ENCODE measurements at places on chromosomes 3 and 15. TPM values are rescaled to one million over a fixed set of nuclear protein-coding genes. Genes with fewer than 3 reads are reported as not detected.

Gene SV2B
- 0.20 TPM for total RNA-seq

Gene GOLGA6L7
- not detected for total RNA-seq

Gene HGD
- 0.50 TPM for total RNA-seq

Gene VWA5B2
- not detected for total RNA-seq

Gene ACP3
- not detected for total RNA-seq

Gene CYP8B1
- not detected for total RNA-seq

Gene TM6SF1
- total RNA-seq, result 5.1 TPM

Gene RASGRP1
- total RNA-seq, result 116 TPM

Gene PAK6
- 0.43 TPM for total RNA-seq

Gene CISH
- total RNA-seq, result 386 TPM

Gene CCR9
- not detected for total RNA-seq

Data from T-helper 2 cell treated with Interferon-gamma antibody and Interleukin-4, amounts not matched to agents 100 ng/mL and 5 ng/mL, for 36 hours (primary cell).